Breast epithelium (tissue), 4 donors: ENCODE measurements at places on chromosomes 2 and 18. TPM values are rescaled to one million over a fixed set of nuclear protein-coding genes. Genes with fewer than 3 reads are reported as not detected.

KIF5C gene
- total RNA-seq, result 6.2 TPM

MAIP1 gene
- total RNA-seq, result 17.0 TPM

ELOA2 gene
- total RNA-seq, result not detected

SERPINB11 gene
- total RNA-seq, result not detected

KCNIP3 gene
- 30.1 TPM for total RNA-seq

ALPG gene
- not detected for total RNA-seq

B4GALT6 gene
- total RNA-seq, result 2.9 TPM

LYPD1 gene
- 0.48 TPM for total RNA-seq

SNORC gene
- total RNA-seq, result 0.32 TPM

- H3K4me1 ChIP-seq, result no peaks in the 10 kb centered on the region
- H3K27ac ChIP-seq, result peak overlapping the region; percentile 73
- no peak for DNase-seq
- H3K4me3 ChIP-seq, result peak overlapping the region; percentile 75
- H3K27me3 ChIP-seq, result no peaks in the 10 kb centered on the region
Observed at GRCh38 chr2:218658671-218659257, 659 bp downstream of the ZNF142 start.

DNA sequence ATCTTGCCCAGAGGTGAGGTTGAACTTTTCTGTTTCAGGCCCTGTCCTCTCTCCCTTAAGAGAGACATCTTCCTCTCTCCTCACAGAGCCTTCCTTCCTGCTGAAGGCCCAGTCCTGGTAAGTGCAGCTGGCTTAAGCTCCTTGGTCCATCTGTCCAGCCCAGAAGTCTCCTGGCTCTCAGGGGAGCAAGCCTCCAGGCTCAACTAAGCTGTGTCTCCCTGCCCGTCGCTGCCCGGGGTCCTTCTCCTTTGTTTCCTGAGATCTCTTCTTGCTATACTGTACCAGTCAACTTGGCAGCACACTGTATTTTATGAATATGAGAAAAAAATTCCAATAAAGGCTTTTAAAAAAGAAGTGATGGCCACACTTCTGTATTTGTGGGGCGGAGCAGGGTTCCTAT is 77.4 kb downstream of the KCNF1 start:
- H3K4me1 ChIP-seq, result no peaks in the 10 kb centered on the region
- no peaks in the 10 kb centered on the region for H3K27me3 ChIP-seq
- no peak overlapping the region for H3K27ac ChIP-seq
- DNase-seq, result no peak
- no peak overlapping the region for H3K4me3 ChIP-seq

DNA sequence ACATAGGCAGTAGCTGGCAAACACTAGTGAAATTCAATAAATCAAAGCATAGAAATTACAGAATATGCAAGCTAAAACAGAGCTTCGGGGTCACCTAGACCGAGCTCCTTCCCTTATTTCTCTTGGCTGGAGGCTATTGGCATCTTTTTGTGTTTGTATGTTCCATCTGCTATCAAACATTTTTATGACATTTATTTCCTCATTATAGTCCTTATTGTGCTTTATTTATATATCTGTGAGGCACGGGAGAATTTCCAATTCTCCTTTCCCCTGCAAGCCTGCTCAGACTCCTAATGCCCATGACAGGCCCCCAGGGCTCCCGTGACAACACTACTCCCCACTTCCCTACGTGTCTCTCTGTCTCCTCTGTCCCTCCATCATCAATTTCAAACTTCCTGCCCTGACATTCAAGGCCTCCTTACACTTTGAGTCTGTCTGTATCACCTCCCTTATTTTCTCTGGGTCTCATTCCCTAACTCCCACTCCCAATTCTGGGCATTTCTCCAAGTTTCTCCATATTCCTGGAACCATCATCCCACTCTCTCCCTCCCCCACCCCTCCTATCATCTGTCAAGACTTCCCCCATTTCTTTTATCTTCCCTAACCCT is 316.9 kb downstream of the OSR1 start:
- H3K27me3 ChIP-seq, result no peaks in the 10 kb centered on the region
- no peaks in the 10 kb centered on the region for H3K4me1 ChIP-seq
- no peak overlapping the region for H3K27ac ChIP-seq
- no peak overlapping the region for H3K4me3 ChIP-seq
- no peaks in the 10 kb centered on the region for H3K36me3 ChIP-seq
- DNase-seq, result no peak

DNA sequence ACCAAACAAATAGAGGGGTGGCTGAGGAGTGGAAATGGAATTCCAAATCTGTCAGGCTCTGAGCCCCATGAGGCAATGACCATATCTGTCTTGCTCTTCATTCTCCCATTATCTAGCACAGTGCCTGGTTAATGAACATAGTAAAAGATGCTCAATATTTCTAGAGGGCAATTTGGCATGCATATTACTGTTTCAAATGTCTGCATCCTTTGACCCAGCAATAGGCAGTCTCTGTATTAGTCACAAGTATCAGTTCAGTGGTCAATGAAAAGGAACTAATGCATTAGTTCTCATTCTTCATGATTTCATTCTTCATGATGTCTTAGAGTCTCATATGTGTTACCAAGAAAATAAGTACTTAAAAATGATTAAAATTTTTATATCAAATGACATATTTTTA is 28.4 kb upstream of the MALL start:
- peaks cover 9% of the 10 kb centered on the region for H3K36me3 ChIP-seq
- H3K4me3 ChIP-seq, result no peak overlapping the region

DNA sequence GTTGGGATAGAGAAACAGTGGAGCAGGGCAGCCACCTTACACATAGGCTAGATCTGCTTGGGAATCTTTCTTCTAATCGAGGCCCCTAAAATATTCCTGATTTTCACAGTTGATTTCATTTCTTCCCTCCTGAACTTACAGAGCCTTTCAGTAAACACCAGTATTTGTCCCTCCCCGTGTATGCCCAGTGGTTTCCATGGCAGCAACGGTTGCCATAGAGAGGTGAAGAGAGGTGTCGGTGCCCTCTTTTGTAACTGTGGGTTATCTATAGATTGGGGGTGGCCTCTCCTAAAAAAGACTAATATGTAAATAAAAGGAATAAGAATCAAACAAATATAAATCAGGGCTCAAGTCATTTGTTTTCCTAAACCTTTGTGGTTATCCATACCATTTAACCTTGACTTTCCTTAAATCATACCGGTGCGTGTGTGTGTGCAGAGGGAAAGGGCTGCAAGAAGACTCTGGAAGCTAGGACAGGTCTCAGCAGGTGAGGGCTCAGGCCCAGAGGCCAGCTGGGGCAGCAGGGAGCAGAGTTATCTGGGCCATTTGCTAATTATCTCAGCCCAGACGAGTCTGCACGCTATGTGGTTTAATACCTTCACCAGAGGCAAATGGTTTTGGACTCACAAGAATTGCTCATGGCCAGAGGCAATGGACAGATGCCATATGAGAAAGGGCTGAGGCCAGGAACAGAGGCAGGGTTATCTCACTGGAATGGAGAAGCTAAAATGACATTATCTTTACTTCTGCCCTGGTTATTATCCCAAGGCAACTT is 35.5 kb downstream of the LIPG start:
- no peaks in the 10 kb centered on the region for H3K4me1 ChIP-seq
- H3K27me3 ChIP-seq, result no peaks in the 10 kb centered on the region
- no peaks in the 10 kb centered on the region for H3K36me3 ChIP-seq

DNA sequence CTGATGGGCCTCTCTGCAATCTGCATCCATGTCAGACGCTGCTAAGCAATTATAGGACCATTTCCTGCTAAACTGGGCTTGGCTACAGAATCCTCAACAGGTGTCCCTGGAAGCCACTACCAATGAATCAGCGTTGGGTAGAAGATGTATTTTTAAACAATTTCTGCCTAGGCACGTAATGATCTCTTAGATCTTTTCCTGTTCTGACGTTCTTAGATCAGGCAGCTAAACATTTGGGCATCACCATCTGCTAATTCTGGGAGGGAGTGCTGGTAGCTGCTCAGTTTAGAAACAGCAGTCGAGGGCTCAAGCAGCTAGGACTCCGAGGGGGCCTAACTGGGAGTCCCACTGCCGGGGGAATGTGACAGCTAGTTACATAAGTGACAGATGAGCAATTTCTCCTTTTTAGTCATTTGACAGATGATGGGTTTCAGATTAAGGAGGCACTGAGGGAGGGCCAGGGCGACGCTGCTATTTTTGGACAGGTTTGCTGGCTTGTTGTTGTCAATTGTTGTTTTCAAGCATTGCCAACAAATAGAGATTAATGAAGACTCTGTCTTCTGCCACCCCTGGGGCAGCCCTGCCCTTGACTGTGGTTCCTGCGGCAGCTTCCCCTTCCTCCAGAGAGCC is 92.7 kb downstream of the MRO start:
- H3K4me3 ChIP-seq, result no peak overlapping the region
- H3K27ac ChIP-seq, result no peak overlapping the region
- DNase-seq, result no peak
- no peaks in the 10 kb centered on the region for H3K4me1 ChIP-seq
- no peaks in the 10 kb centered on the region for H3K27me3 ChIP-seq
- H3K36me3 ChIP-seq, result no peaks in the 10 kb centered on the region

DNA sequence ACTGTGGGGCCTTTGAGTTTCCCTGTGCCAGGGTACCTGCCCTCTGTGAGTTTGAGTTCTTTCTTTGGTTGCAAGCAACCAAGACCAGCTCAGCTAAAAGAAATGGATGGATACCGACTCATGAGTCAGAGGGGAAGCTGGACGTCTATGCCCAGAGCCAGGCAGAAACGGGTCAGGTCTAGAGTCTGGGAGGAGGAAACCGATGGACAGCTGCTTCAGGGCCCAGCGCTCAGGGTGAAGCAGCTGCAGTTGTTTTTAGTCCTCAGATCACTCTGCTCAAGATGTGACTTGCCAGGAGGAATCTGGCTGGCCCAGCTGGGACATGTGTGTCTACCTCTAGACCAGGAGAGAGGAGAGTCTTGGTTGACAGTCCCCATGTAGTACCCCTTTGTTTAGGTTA is 10.1 kb upstream of the TYMS start:
- no peaks in the 10 kb centered on the region for H3K4me1 ChIP-seq
- H3K27ac ChIP-seq, result no peak overlapping the region
- no peak for DNase-seq
- no peaks in the 10 kb centered on the region for H3K27me3 ChIP-seq
- H3K4me3 ChIP-seq, result no peak overlapping the region

DNA sequence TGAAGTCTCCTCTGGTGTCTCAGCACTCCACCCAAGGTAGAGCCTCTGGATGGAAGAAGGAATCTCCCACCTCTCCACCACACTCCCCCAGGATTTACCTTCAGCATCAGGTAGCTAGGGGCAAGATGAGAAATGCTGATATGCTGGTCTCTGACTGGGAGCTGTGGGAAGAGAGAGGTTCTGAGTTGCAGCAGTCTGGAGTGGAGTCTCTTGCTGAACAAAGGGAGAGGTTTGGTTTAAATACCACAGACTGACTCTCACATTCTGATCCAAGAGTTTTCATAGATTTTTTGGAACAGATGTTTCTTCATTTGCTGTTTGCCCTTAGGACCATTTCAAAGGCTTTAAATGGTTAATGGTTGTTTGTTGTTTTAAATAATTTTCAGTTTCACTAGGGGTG is 1.1 kb upstream of the CFLAR start:
- no peak for DNase-seq
- peaks cover 8% of the 10 kb centered on the region for H3K4me1 ChIP-seq
- H3K4me3 ChIP-seq, result peak overlapping the region; percentile 7

GRCh38 chr18:11066038-11066437 is 83.3 kb downstream of the PIEZO2 start:
- no peak overlapping the region for H3K27ac ChIP-seq
- H3K27me3 ChIP-seq, result no peaks in the 10 kb centered on the region
- DNase-seq, result no peak
- H3K4me3 ChIP-seq, result no peak overlapping the region

DNA sequence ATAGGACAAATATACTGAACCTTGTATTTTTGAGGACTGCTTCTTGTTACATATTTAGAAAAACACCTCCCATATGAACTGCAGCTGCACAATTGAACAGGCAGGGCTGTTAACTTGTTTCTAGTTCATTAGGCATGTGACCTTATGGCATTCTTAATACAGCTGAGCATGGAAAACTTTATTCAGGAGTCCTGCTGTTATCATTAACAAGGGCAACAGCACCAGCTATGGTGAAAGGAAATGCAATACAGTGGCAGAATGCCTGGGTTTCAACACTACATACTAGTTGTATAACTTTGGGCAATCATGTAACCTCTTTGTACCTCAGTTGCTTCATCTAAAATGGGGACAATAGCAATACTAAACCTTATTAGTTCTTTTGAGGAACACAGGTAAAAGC is 71.8 kb downstream of the GDF7 start:
- DNase-seq, result no peak
- H3K36me3 ChIP-seq, result no peaks in the 10 kb centered on the region
- no peak overlapping the region for H3K27ac ChIP-seq
- no peak overlapping the region for H3K4me3 ChIP-seq

GRCh38 chr18:23383494-23383893 is 69.6 kb upstream of the RIOK3 start:
- H3K27ac ChIP-seq, result no peak overlapping the region
- no peak for DNase-seq
- H3K4me1 ChIP-seq, result peaks cover 4% of the 10 kb centered on the region
- no peaks in the 10 kb centered on the region for H3K36me3 ChIP-seq
- H3K4me3 ChIP-seq, result no peak overlapping the region

GRCh38 chr2:72936660-72937355 is 19.5 kb downstream of the EMX1 start:
- no peak overlapping the region for H3K4me3 ChIP-seq
- no peak overlapping the region for H3K27ac ChIP-seq
- no peaks in the 10 kb centered on the region for H3K27me3 ChIP-seq
- no peak for DNase-seq
- no peaks in the 10 kb centered on the region for H3K4me1 ChIP-seq

DNA sequence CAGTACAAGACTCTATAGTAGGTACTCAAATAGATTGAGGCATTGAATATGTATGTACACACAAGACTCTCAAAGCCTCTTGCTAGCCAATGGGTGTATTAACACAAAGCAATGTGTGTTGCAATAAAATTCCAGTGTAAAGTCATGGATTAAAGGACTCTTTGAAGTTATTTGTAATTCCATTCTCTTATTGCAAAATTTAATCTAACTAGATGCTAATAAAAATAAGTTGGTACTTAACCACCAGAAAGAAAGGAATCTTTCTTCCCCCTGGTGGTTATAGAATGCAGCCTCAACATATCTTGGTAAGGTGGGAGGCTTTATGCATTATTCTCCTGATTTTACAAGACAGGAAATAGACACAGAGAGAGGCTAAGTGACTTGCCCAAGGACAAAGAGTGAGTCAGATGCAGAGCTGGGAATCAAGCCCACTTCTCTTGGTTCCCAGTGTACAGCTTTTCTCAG is 18.0 kb downstream of the LRP1B start:
- H3K27ac ChIP-seq, result no peak overlapping the region
- no peak for DNase-seq
- no peaks in the 10 kb centered on the region for H3K36me3 ChIP-seq
- no peaks in the 10 kb centered on the region for H3K4me1 ChIP-seq
- H3K4me3 ChIP-seq, result no peak overlapping the region
- H3K27me3 ChIP-seq, result no peaks in the 10 kb centered on the region

GRCh38 chr2:168090366-168091135 is 156.8 kb downstream of the STK39 start:
- DNase-seq, result no peak
- no peaks in the 10 kb centered on the region for H3K36me3 ChIP-seq
- no peak overlapping the region for H3K4me3 ChIP-seq
- no peak overlapping the region for H3K27ac ChIP-seq
